ENCODE measurements at places on chromosomes 6 and 20.

DNA sequence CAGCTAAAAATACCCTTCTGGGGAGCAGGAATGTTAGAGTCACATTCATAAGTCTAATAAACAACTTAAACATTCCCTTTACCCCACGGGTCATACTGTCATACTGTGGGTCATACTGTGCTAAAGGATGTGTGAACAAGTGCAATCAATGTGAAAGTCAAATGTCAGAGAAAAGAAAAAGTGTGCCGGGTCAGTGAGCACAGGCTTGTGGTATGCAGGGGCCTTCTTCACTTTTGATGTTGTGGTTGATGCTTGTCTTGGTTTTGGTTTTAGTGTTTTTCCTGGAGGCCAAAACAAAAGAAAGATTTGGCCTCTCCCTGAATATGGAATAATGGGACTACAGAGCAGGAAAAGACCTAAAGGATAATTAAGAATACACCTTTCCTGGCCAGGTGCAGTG, 267.9 kb upstream of the PLN start:
- DNase-seq: no peak

- DNase-seq: no peak
These were observed 65.5 kb upstream of the SPACA1 start for GRCh38 chr6:87982134-87982533.

DNA sequence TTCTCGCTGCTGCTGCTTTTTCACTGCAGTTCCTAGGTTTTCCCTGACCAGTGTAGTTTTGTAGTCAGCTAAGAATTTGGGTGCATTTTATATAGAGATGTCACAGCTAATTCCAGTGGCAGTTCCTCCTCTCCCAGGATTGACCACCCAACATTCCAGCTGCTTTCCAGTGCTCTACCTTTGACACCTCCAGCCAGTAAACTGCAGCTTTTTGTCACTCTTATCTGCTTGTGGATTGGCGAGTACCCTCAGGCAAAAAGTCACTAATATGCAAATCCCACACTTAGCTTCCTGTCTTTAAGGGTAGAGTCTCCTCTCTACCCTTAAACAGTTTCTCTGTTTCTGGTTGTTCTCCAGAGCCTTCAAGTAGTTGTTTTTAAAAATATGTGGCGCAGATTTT, 146.9 kb upstream of the KCNG1 start:
- no peak for DNase-seq

DNA sequence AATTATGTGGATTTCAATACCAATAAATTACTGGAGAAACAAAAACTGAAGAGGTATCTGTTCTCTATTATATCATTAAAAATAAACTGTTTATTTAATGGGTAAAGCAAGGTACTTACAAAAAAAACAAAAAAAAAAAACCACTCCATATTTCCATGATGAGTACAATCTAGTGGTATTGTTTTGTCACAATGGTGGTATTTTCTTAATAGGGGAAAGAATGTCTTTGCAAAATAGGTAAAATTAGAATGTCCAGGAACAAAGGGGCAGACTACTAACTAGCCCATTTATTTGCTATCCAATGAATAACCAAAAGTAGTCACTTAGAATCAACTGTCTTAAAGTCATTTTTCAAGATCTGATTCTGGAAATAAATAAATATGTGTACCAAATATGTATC, 92.0 kb downstream of the ARHGAP18 start:
- DNase-seq: no peak

GRCh38 chr6:165245701-165246100, 63.7 kb downstream of the C6orf118 start:
- DNase-seq: no peak

- no peak for DNase-seq
These were observed 19.6 kb downstream of the TFAP2A start for GRCh38 chr6:10395171-10395703.

Measured in B cell (primary cell).